ENCODE measurements at places on chromosomes 1 and 21.

DNA sequence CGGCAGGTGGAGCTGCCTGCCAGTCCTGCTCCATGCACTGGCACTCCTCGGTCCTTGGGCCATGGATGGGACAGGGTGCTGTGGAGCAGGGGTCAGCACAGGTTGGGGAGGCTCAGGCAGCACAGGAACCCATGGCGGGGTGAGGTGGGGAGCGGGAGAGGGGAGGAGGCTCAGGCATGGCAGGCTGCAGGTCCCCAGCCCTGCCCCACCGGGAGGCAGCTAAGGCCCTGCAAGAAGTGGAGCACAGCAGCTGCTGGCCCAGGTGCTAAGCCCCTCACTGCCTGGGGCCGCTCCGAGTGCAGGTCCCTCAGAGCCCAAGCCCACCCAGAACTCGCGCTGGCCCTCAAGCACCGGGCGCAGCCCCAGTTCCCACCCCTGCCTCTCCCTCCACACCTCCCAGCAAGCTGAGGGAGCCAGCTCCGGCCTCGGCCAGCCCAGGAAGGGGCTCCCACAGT lies 691 bp upstream of the GBP5 start:
- no peak for DNase-seq

DNA sequence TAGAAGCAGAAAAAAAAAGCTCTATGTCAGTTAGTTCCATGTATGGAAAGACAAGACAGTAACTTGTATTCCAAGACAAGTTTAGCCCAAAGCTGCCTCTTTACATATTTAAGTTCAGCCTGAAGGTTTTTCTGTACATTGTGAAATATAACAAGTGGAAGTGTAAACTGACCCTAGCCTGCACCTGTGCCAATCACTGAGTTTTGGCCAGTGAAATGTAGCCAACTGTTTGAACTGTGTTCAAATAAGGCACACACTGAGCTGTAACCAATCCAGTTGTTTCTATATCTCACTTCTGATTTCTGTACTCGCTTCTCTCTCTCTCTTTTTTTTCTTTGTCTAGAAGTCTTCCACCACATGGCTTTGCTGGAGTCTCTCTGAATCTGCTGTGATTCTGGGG lies 1227.1 kb downstream of the NCAM2 start:
- DNase-seq = no peak

DNA sequence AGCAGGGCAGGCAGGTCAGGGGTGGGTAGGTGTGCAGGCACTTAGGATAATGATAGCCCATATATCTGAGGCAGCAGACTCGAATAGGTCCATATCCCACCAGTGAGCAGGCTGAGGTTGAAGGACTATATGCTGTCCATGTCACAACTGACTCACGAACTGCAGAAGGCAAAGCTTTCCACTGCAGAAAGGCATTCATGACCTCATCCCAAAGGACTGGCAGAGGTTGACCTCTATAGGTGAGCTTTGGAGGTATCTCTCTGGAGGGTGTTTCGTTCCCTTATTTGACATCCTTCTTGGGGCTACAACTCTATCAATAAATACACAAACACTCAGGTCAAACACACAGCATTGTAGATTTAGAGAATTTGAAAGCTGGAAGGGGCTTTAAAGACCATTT lies 42.8 kb upstream of the MARK1 start:
- DNase-seq = no peak

DNA sequence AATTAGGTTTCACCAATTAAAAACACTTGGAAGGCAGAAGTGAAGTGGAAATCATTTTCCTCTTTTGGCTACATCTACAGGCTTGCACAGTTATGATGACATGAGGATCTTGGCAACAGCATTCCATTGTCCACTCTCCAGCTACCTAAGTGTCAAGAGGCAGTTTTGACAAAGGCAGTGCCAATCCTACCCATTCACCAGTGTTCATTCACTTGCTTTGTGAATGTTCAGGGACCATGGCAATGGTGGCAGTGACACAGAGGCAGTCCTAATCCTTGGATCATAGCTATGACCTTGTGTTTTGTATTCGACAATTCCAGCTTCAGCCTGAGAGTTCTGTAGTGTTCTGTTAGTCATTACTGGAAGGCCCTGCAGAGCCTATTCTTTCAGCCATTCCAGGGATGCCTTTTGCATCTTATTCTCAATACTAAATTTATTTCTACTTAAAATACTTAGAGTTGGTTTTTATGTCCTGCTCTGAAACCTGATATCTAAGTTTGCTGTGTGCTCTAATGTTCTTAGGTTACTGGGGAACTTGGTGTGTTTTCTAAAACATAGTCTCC lies 36.7 kb downstream of the CRB1 start:
- DNase-seq = no peak

GRCh38 chr1:232207073-232207866 lies 422.7 kb downstream of the SIPA1L2 start:
- no peak for DNase-seq

GRCh38 chr1:168732736-168733135 lies 3.7 kb upstream of the DPT start:
- no peak for DNase-seq

DNA sequence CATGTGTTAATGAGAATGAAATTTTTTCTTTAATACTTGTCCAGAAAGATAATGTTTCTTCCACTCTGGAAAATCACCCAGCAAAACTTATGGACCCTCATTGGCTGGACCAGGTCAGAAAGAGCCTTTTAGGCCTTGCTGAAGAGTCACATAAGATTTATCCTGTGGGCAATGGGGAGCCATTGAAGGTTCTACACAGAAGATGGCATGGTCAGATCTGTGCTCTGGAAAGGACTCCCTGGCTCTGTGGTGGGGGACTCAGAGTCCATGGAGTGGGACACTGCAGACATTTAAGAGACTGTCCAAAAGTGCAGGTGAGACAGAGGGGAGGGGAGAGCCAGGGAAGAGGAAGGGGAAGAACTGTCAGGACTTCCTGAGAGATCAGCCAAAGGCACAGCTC lies 66.4 kb downstream of the DHRS3 start:
- DNase-seq = no peak

- no peak for DNase-seq
Observed at GRCh38 chr1:14142397-14143100, 442.6 kb downstream of the PRDM2 start.

- no peak for DNase-seq
Observed at GRCh38 chr21:37149411-37149810, 76.4 kb downstream of the TTC3 start.

GRCh38 chr1:206833106-206833680 lies 32.2 kb upstream of the IL20 start:
- no peak for DNase-seq

GRCh38 chr1:163772246-163772645 lies 450.5 kb downstream of the NUF2 start:
- DNase-seq = no peak

DNA sequence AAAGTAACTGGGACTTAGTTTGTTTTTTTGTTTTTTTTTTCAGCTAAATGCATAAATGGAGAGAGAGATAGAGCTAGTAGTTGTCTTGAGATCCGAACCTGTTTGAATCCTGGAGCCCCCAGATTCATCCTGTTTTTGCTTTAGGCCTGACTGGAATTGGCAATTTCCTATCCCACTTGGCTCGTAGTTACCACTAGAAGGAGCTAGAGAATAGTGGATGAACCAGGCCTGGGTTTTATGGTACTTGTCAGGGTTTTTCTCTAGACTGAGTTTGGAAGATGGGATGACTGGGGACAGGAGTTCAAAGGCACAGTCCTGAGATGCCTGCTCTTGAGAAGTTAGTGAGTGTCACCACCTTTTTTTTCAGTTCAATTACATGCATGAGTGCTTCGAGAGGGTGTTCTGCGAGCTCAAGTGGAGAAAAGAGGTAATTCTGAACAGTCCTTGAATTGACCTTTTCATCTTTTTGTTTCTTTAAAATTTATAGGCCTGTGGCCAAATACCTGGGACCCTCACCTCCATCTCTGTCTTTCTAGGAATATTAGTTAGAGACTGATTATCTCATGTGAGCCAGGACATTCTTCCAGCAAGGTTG lies 23.4 kb downstream of the CELF3 start:
- no peak for DNase-seq

DNA sequence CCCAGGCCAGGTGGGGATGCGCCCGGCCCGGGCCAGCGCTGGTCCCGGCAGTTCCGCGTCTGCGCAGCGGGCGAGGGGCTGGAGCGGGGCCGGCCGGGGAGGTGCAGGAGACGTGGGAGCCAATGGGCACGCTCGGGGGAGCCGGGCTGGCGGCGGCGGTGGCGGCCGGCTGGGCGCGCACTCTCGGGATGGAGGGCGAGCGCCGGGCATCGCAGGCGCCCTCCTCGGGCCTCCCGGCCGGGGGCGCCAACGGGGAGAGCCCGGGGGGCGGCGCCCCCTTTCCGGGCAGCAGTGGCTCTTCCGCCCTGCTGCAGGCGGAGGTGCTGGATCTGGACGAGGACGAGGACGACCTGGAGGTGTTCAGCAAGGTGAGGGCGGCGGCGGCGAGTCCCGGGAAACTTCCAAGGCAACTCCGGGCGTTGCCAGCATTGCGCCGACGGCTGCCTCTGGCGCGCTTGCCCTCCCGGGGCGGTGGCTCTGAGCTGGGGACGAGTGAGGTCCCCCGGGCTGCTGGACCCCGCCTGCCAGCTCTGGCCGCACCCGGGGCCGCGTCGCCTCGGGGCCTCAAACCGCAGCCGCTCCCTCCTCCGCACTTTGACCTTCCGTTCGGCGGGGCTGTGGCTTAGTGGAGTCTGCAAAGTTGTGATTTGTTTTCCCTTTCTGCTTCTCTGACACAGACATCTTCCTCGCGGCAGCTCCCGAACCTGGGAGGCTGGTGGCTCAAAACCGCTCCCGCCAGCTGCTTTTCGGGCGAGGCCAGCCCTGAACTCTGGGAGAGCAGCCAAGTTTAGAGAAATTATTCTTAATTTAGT lies at the start of gene SNX7:
TSS of gene SNX7 (plus strand) at position 178 of the 812 bp plus-strand sequence. CDS start at position 189, 11 bp downstream.
- peak; percentile 2 for DNase-seq

DNA sequence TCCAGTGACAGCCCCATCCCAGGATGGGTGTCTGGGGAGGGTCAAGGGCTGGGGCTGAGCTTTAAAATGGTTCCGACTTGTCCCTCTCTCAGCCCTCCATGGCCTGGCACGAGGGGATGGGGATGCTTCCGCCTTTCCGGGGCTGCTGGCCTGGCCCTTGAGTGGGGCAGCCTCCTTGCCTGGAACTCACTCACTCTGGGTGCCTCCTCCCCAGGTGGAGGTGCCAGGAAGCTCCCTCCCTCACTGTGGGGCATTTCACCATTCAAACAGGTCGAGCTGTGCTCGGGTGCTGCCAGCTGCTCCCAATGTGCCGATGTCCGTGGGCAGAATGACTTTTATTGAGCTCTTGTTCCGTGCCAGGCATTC lies 24.2 kb downstream of the PCSK9 start:
- no peak for DNase-seq

GRCh38 chr1:3890389-3891328 lies 9.4 kb downstream of the C1orf174 start:
- DNase-seq = no peak

DNA sequence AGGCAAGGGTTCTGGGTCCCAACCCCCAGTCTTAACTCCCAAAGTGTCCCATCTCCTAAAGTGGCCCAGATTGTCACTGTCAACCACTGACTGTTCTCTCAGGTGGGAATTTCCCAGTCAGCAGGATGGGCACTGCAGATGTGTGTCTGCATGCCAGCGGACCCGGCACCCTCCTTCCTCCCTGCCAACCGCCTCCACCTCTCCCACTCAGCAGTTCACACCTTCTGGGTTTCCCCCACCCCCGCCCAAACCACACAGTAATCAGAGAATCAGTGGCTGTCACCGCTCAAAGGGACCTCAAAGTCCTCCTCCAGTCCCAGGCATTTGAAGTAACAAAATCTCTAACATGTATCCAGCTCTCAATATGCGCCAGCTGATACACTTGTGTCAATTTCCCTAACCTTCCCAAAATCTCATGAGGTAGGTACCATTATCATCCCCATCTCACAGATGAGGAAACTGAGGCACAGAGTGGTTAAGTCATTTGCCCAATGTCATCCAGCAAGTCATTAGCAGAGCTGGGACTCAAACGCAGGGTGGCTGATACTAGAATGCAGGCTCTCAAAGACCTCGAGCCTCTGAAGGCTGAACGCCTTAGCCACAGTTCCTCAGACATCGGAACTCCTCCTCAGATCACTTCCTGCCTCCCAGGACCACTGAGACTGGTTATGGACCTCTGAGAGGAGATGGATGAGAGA lies 4.8 kb downstream of the RUNX3 start:
- peak; percentile 76 for DNase-seq

DNA sequence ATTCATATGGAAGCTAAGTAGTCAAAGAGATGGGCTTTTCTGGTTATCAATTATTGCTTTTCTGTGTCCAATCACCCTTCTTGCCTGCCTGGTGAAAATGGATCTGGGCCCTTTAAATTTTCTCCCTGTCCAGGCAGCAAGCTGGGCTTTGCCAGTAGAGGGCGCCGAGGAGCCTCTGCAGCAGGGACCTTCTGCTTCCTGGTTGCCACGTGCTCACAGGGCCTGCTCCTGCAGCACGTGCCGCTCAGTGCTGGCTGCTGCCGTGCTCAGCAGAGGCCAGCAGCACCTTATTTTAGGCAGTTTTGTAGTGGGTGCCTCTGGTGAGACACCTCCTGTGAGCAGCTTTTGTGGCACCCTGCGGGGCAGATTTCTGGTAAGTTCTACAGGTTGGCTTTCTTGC lies 4.0 kb downstream of the ACTL8 start:
- DNase-seq = no peak

- no peak for DNase-seq
Observed at GRCh38 chr1:85573322-85573721, 7.2 kb upstream of the CCN1 start.

- no peak for DNase-seq
Observed at GRCh38 chr1:239112101-239112935, 274.1 kb upstream of the CHRM3 start.

DNA sequence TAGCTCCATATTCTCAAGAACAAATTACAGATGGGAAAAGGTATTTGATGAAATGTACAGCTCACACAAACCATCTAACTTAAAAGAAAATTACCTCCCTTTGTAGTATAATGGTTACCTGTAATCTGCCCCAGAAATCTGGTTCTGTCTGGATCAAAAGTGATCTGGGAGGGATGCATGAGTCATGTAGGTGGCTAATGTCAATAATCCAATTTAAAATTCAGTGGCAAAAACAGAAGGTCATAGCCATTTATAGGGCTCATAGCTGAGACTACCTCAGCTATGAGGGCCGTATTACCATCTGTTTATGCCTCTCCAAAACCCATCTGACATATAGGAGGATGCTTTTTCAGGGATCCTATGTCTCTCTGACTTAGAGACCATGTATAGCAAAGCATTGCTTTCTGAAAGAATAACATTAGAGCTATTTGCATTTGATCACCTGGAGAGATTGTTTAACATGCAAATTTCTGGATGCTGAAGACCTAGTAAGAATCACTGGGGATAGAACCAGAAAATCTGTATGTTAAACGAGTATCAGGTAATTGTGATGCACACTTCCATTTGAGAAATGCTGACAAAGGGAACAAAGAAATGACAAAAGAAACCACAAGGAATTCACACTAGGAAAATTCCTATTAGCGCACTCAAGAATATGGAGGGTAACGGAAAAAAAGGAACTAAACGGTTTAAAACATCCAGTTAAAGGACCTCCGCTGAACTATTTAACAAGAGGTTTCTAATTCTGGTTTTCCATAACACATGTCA lies 17.6 kb downstream of the PAXBP1 start:
- DNase-seq = no peak

- DNase-seq = no peak
Observed at GRCh38 chr1:226305184-226305583, 3.8 kb downstream of the LIN9 start.
